SW 1271 (cell line): ENCODE measurements at places on chromosomes 5 and 9.

DNA sequence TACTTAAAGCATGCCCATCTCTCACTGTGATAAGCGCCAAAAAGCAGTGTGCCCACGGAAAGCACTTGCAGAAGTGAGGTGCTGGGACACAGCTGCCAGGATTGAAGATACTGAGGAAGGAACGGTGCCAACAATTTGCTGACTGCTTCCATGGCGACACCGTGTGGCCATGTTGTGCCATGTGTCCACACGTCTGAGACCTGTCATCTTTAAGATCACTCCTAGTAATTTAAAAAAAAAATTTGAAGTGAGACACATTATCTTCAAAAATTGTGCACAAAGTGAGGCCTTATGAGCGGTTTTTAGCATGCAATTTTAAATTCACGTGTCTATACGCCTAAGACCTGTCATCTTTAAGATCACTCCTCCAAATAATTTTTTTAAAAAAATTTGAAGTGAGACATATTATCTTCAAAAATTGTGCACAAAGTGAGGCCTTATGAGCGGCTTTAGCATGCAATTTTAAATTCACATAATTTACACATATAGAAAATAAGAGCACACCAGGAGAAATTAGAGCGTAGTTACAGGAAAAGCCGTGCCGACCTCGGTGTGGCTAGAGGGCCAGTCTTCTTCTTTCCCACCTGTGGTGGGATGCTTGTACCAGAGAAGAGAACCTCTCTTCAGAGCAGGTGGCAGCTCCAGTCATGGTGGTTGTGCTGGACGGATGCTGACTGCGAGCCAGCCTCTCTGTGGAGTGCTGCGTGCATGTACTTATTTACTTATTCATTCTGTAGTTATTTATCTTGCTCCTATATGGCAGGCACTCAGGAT is 21.4 kb upstream of the FLT4 start:
- DNase-seq: peak; percentile 62

GRCh38 chr5:145499483-145499882 is 335.7 kb downstream of the PRELID2 start:
- DNase-seq: no peak

- DNase-seq: no peak
Observed at GRCh38 chr5:179530069-179530998, 20.0 kb upstream of the RUFY1 start.

GRCh38 chr9:134842321-134842720 is 38.3 kb upstream of the FCN2 start:
- DNase-seq: no peak

DNA sequence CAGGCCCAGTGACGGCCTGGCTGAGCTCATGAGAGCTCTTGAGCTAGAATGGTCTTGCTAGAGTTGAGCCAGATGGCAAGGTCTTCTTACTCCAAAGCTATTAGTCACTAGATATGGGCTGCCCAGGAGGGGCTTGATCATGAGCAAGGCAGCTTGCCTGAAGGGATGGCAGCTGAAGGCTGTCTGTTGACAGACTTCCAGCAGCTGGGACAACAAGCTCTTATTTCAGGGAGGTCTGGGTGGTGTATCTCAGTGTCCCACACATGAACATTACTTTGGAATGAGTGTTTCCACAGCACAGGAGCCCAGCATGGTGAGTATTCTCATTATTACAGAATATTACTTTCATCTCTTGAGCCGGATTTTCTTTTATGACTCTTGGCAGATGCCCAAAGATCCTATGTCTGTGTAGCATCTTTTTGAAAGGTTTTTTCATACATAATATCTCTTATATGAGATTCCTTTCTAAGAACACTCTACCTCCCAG is 414.1 kb downstream of the ARHGEF28 start:
- DNase-seq: no peak

DNA sequence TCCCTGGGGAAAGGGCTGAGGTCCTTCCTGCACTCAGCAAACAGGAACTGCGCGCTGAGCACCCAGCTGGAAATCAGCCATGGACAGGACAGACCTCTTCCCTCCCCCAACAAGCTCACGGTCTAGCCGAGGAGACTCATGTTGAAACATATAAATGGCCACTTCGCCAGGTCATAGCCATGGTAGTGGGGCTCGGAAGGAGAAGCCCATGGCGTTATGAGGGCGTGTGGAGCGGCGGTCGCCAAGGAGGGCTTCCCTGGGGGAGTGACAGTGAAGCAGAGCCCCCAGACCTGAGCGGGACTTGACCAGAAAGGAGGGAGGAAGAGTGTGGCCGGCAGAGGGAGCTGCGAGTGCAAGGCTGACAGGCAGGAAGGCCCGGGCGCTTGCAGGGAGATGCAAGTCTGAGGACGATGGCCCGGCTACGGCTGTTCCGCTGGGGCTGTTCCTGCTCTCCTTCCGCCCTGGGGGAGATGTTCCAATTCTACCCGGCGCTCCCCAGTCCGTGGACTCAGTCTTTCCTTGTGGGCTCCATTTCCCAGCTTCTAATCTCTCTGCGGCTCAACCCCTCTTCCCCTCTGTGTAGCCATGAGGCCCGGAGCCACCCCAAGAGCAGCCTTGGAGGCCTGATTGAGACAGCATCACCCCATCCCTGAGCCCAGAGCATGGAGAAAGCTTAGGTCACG is 43.9 kb upstream of the PRRC2B start:
- DNase-seq: peak; percentile 69

- no peak for DNase-seq
Observed at GRCh38 chr5:160363660-160364395, 6.6 kb downstream of the C1QTNF2 start.

DNA sequence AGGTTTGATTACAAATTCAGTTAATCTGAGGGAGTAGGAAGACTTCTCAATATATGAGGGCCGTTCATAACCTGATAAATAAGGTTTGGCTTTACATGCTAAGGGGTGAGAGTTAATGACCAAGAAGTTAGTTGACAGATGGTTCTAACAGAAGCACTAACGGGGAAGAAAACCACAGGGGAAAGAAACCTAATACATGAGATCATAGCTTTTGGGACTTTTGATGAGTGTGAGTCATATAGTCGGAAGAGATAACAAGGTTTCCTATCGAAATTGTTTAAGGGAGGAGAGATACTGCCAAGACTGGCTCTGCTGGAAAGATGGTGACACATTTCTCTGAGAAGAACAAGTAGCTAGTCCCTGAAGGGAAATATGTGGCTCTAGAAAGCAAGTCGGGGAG is 140.1 kb downstream of the COX7C start:
- no peak for DNase-seq

DNA sequence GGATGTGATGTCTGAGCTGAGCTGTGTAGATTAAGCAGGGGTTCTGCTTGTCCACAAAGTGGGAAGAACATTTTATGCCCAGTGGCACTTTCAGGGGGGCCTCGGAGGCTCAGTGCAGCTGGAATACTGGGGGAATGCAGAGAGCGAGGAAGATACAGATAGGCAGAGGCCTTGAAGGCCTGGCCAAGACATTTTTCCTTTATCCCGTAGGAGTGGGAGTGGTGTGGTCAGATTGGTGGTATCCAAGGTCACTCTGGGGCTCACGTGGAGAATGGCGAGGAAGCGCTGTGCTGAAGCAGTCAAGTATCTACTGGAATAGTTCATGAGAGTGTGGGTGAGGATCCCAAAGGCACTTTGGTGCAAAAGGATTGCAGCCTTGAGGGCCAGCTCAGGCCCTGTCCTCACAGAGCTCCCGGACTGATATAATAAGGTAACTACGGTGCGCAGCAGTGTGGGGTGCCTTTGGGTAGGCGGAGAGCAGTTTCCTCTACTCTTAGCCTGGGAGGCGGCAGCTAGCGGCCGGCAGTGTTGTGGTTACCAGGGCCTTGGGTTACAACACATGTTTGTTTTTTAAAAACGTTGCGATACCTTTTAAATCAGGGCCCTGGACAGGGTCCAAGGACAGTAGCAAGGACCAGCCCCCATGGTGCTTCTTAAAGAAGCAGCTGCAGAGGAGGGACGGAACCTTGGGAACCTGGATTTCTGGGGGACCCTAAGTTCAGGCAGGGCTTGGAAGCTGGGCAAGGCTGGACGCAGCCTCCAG is 10.8 kb upstream of the CCDC69 start:
- DNase-seq: no peak

DNA sequence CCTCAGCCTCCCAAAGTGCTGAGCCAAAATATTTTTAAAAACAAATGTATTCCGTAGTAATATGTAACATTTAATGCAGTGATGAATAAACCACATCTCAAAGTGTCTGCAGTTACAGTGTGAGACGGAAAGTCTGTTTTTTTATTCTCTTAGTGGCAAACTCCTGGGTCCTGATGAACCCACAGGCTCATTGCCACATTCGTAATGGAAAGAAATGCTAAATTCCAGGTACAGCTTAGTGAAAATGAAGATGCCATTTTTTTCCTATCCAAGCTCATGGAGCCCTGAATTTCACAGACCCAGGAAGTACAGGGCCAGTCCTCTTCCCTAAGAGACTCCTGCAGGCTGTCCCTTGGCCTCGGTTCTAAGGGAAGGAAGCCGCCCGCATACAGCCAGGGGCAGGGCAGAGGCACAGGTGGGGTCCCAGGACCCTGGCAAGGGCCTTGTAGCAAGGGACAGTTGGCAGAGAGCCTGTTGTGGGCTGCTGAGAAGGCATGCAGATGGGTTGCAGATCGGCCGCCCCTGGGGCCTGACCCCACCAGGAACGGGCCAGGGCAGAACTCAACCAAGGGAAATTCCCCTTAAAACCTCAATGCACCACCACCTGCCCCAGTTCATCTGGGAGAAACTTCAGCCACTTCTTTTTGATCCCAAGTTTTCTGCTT is 36.2 kb downstream of the IPPK start:
- no peak for DNase-seq

- DNase-seq: no peak
Observed at GRCh38 chr5:73160239-73160671, 12.7 kb upstream of the TMEM174 start.

- no peak for DNase-seq
Observed at GRCh38 chr5:133993185-133993936, 11.4 kb downstream of the VDAC1 start.

DNA sequence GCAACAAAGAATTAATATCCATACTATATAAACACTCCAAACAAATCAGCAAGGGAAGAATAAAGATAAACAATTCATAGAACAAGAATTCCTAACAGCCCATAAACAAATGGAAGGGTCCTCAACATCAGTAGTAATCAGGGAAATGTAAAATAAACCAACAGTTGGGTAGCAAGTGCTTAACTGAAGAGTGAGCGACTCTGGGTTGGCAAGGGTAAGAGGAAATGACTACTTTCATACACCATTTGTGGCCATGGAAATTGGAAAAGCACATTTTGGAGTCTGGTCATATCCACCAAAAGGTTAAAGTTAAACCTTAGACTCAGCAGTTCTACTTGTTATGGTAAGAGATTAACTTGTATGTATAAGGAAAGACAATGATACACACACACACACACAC is 17.4 kb upstream of the RORB start:
- no peak for DNase-seq

- DNase-seq: no peak
Observed at GRCh38 chr5:72817076-72817481, 618 bp downstream of the TNPO1 start.

GRCh38 chr5:17258431-17258830 is 41.0 kb downstream of the BASP1 start:
- DNase-seq: peak; percentile 18

- DNase-seq: no peak
Observed at GRCh38 chr9:117887941-117888340, 183.7 kb downstream of the TLR4 start.

GRCh38 chr9:111661802-111662521 is 557 bp downstream of the GNG10 start:
- DNase-seq: no peak

- no peak for DNase-seq
Observed at GRCh38 chr5:138139781-138140090, 508 bp upstream of the NME5 start.

GRCh38 chr9:33852216-33852826 is 35.4 kb downstream of the UBE2R2 start:
- no peak for DNase-seq

DNA sequence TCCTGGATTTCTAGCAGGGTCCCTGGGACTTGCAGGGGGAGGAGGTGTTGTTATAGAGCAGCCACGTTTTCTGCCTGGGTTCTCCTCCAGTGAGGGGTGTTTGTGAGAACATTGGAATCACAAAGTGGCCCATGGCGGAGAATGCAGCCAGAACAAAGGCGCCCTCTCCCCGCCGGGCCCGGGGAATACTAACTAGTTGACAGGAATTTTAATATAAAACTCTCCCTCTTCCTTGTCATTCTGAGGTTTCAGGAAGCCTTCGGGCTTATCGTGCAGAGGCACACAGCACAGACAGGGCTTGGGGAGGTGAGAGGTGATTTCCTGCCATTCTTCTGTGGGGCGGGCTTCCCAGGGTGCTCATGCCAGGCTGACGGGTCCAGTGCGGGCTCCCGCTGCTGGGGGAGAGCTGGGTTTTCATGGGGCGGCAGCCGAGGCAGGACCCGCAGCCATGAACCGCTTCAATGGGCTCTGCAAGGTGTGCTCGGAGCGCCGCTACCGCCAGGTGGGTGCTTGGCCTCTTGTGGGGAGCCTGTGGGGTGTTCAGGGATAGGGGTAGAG is 37.7 kb downstream of the RGS3 start:
- no peak for DNase-seq

DNA sequence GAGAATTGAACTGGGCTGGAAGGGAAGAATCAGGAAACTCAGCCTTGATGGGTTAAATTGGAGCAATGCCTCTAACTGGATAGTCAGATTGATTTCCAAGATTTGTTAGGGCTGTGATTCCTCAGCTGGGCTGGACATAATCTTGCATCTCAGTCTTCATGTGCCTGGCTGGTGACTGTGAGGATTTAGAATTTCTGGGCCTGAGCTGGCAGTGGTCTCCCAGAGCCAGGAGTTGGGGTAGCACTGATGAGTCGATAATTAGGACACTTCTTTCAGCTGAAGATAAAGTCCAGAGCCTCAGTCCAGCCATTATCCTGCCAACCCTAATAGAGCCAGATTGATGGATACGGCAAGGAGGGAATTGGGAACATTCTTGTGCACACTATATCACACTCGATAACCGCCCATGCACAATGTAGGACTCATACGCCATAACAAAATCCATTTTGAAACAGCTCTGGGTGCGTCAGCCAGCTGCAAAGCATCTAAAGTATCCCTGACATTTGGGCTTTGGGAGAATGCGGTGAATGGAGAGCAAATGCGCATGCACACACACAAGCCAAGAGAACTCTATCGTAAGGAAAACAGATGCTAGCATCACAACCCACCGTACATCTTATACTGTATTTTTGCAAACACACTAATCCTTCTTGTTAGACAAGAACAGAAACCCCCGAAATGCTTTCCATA is 405.1 kb upstream of the KLF4 start:
- no peak for DNase-seq

DNA sequence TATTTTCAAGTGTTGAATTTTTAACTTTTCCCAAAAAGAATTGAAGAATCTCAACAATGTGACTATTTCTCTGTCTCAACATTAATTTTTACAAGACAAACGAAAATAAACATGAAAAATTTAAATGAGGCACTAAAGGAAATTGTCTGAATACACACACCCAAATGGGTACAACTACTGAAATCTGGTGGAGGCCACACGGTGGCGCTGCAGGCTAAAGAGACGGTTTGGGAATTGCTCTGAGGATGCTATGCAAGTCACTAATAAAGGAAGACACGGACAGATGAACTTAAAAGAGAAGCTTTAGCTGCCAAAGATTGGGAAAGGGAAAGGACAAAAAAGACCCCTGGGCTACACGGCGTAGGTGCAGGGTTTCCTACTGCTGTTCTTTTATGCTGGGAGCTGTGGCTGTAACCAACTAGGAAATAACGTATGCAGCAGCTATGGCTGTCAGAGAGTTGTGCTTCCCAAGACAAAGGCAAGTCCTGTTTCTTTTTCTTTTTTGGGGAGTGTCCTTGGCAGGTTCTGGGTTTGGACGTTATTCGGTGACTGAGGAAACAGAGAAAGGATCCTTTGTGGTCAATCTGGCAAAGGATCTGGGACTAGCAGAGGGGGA is at the start of gene PCDHB10:
PCDHB10 (plus strand) TSS at position 244 of the 616 bp plus-strand sequence; CDS start at position 444, 200 bp downstream.
- no peak for DNase-seq
